D721Med (cell line): ENCODE measurements at places on chromosomes 7 and 10.

GRCh38 chr10:5423771-5424170 is 11.4 kb downstream of the NET1 start:
- DNase-seq = no peak

DNA sequence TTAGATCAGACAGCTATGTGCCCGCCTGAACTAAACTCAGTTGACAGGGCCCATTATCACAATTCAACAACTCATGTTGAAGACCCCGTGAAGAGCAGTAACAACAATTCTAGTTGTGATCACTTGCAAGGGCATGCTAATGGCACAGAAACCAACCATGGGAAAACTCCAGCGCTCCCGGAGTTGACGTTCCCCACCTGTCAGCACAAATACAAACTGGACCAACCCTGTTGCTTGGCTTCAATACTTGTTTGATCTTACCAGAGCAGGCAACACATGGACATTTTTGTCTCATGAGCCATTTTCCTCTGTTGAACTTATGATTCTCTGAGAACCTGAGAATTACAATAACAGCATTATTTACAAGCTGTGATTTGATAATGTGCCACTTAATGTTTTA is 119.0 kb upstream of the LANCL2 start:
- DNase-seq = no peak

- DNase-seq = no peak
Measured at GRCh38 chr7:1227814-1228544, 4.7 kb upstream of the UNCX start.

DNA sequence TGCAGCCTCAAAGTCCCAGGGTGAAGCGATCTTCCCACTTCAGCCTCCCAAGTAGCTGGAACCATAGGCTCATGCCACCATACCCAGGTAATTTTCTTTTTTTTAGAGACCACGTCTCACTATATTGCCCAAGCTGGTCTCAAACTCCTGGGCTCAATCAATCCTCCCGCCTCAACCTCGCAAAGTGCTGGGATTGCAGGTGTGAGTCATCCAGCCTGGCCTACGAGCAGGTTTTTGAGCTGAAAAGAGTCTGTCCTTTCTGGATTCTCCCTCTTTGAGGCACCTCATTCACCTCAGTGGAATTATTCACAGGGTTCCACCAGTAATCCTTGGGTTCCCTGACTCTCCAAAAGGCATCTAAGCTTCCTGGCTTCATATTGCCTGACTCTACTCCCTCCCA is 7.6 kb upstream of the LEP start:
- no peak for DNase-seq

DNA sequence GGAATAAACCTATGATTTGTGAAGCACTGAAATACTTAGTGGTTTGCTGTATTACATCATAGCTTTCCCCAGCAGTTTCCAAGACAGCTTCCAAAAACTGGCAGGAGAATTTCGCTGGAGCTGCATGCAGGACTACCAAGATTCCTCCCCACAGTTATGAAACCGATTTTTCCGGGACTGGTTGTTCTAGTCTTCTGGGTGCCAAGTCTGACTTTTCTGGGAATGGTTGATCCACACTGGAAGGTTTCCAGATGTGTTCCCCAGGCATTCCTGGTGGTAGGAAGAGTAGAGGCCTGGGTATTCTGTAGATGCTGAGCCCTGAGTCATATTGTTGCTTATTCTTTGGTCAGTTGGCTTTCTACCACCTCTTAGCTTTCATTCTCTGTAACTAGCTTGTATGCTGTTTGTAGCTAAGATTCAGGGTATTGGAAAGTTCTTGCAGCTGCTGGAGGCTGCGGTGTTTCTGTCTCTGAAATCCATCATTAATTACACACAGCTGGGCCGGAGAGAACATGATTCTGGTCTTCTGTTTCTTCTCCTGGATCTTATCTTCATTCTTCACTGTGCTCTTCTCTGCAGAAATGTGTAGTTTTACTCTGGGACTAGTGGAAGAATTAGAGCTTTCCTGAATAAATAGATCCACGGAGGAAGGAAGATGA is 6.3 kb downstream of the ABCC2 start:
- DNase-seq = no peak
